HL-60 (cell line): ENCODE measurements at places on chromosomes 11 and 22.
A peak's percentile ranks its signal among the peaks of the same experiment; 100 is the strongest.

DNA sequence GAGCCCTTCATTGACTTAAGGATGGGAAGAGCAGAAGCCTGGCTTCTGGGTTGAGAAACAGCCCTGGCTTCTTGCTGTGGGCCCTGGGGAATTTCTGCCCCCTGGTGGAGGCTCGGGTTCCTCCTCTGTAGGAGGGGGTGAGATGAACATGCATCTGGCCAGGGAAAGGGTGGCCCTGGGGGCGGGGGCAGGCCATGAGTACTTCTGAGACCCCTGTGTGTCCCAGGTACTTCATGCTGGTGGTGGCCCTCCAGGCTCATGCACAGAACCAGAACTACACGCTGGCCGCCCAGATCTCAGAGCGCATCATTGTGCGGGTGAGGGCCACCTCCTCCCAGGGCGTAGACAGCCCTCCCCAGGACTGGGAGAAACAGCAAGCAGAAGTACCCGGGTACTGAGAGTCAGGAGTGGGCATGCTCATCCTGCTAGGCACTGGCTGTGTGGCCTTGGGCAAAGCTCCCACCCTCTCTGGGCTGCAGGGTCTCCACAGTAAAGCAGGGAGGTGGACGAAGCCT is 15.8 kb downstream of the TMEM258 start:
- peak; percentile 82 for DNase-seq

- no peak for DNase-seq
Observed at GRCh38 chr11:128483211-128483788, 104.1 kb downstream of the ETS1 start.

DNA sequence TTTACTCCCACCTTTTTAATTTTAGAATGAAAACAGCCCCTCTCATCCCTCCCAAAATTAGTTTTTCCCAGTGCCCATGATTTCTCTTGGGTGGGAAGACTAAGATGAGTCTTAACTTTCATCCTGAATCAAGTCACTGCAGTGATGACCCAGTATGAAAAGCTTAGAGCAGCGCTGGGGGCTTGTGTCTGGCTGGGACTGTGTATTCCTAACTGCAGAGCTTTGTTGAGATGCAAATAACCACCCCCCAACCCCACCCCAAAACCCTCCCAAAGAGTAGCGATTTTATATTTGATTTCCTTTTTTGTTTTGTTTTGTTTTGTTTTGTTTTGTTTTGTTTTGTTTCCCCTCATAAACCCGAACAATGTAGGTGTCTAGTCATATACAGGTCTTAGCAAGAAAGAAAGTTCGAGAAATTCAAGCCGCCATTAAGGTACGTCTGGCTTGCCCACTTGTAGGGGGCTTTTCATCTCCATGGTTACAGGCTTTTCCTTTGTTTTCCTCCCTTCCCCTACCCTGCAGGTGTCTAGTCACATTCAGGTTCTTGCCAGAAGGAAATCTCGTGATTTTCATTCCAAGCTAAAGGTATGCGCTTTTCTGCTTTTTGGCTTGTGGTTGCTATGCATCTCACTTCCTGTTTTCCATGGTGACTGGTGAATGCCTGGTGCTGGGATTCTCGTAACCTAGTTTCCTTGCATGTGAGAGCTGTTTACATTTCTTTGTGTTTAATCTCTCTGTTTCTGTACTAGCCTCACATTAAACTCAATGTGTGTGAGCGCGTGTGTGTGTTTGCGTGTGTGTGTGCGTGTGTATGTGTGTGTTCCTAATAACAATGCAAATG is 144.6 kb upstream of the RASSF10 start:
- DNase-seq: no peak

DNA sequence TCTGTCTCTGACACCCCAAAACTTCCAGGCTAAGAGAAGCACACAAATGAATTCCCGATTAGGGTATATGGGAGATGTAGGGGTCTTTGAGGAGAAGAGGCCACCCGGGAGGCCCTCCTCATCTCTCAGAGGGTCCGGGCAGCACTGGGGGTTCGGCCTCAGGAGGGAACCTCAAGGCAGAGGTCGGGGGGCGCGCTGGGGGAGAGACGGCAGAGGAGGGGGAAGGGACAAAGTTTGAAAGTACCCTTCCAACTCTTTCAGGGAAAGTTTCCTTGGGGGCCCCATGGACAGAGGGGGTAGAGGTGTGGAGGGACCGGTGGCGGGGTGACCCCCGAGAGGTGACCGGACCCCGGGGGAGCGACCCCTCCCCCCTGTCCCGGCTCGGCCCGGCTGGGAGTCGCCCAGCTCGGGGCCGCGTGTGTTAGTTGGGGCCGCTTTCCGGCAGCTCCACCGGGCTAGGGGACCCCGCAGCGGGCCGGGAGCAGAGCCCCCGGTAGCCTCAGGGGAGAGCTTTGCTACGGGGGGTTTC is 3.3 kb upstream of the GCAT start:
- no peak for DNase-seq

- no peak for DNase-seq
Observed at GRCh38 chr22:42013385-42013784, 14.8 kb downstream of the WBP2NL start.

DNA sequence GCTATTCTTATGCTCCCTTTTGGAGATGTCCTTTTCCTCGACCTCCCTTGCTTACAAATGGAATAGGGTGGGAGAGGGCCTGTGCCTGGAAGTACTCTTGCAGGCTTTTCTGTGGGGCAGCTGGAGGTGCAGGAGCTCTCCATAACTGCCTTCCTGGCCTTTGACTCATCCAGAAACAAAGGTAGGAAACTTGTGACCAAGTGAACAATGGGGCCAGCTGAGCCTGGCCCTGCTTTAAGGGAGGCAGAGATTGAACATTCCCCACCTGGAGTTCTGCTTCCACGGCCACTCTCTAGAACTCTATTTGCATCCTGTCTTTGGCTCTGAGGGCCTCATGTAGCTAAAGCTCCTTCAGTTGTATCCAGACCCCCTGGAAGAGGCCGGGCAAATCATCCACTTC is 5.1 kb upstream of the LYVE1 start:
- DNase-seq: no peak
